ENCODE measurements at places on chromosomes 12 and 14.

DNA sequence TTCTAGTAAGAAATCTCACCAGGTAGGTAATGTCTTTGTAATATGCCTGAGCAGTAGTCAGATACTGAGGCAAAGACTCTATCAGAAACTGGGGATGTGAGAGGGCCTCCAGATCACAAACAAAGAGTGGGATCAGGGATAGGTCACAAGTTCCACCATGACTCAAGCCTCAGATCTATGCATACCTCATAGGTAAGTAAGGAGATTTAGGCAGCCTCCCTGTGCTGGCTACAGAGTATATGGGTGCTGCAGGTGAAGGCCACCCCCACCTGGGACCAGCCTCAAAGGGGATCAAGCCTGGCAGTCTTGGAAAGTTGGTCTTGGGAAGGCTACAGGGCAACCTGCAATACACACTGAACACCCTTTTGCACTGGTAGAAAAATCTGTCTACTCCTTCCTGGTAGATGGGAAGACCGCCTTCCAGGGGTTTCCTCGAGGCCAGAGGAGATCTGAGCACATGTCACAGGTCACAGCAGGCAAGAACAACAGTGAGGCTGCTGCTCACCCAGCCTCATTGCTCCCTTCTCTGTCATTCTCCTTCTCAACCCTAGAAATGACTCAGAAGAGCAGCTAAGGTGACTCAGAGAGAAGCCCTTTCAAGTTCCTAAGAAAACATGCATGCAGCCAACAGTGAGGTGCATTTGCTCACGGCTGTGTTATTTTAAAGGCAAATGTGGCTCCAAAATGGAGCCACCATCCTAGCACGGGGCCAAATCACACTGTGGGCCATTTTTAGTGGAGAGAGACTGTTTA, 143.4 kb upstream of the CDKN3 start:
- peak; percentile 97 for DNase-seq

DNA sequence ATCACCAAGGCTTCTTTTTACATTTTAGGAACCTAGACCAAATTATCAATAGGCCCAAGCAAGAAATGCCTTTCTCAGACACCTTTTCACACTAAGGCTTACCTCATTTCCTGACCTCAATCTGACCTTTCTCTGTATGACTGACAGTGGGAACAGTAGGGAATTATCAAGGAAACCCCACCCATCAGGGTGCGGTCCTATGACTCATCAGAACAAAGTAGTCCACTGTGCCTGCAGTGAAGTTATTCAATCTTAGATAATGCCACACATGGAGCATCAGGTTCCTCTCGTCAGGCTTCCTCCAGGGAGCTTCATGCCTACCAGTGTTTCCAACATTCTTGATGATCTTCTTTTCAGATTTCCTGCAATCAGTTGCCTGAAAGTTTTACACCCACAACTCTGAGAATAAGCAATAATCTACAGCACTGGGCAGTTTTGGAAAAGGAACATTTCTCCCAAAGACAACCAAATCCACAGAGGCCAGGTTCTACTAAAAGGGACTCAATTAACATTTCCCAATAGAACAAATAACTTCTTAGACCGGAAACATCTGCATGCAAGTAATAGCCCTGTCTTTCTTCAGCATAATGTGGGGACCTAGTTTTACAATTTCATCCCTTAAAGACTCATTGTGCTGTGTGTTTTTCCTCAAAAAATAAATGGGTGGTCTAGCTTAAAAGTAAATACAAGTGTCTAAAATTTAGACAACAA, 35.9 kb upstream of the TMTC2 start:
- peak; percentile 91 for DNase-seq

DNA sequence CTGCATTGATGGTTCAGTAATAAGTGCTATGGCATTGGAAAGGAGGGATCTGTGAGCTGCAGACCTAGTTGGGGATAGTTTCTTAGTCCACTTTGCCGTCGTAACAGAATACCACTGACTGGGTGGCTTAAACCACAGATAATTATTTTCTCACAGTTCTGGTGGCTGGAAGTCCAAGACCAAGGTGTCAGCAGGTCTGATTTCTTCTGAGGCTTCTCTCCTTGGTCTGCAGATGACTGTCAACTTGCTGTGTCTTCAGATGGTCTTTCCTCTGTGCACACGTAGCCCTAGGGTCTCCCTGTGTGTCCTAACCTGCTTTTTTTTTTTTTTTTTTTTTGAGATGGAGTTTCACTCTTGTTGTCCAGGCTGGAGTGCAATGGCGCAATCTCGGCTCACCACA, 126.1 kb downstream of the MYRFL start:
- DNase-seq = no peak

GRCh38 chr14:105666420-105666819, 140.0 kb downstream of the TMEM121 start:
- no peak for DNase-seq

- DNase-seq = no peak
Observed at GRCh38 chr12:3809357-3810015, 56.6 kb upstream of the CRACR2A start.

GRCh38 chr14:34983786-34984185, 994 bp downstream of the SRP54 start:
- no peak for DNase-seq

DNA sequence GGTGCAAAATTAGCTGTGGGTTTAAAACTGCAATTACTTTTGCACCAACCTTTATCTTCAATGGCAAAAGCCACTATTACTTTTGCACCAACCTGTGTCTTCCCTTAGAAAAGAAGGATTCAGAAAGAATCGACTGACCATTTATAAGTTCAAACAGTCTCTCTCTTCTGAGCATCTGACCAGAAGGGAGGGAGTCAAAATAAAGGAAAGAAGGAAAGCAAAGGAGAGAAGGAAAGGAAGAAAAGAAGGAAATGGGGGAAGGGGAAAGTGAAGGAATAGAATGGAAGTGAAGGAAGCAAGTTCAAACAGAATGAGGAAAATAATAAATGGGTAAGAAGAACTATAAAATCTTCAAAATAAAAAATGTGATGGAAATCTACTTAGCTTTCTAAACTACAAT, 57.8 kb downstream of the KDM5A start:
- no peak for DNase-seq

DNA sequence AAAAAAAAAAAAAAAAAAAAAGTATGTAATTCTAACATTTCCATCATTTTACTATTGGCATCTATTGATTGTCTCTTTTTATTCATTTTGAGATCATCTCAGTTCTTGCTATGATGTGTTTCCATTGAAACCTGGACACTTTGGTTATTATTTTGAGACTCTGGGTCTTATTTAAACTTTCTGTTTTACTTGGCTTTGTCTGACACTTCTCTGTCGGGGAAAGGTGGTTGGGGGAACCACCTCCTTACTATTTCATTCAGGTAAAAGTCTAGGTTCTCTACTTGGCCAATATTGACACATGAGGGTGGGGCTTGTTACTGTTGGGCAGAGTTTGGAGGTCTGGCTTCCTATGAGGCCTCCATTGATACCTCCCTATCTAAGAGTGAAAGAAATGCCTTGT, 228.0 kb downstream of the NRXN3 start:
- DNase-seq = no peak

GRCh38 chr14:36238666-36239363, 62.3 kb upstream of the PTCSC3 start:
- DNase-seq = peak; percentile 12

DNA sequence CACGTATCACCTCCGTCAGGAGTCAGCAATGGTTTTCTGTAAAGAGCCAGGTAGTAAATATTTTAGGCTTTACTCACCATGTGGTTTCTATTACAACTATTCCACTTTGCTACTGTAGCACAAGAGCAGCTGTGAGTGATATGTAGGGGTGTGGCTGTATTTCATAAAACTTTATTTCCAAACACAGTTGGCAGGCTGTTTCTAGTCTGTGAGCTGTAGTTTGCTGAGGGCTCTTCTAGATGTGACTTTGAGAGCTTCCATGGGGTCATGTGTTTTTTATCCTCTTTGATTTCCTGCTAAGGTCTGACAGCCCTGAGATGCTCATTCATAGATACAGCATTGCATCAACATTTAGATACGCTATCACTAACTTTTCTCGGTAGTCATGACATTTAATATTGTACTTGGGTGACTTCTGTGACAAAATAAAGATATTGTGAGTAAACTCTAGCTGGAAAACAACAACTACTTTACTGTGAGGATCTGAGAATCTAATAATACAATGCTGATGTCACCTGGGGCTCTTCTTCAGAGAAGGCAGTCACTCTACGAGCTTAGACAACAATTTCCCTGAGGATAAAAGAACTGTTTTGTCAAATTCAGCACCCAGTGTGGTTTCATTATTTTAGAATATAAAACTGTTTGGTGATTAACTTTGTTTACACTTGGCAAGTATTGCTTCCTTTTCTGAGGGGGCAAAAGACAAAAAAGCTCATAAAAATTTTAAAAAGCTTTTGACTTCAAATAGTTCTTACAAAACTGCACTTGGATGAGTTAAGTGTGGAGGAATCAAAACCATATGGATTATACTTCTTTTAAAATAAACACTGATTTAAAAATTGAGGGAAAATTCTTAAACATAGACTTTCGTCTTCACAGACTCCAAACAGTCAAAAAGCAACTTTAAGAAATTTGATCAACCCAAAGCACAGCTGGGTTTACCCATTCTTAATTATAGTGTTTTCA, 231.2 kb upstream of the DCN start:
- DNase-seq = peak; percentile 88

- DNase-seq = no peak
Observed at GRCh38 chr12:71642264-71642663, 21.4 kb downstream of the ZFC3H1 start.

DNA sequence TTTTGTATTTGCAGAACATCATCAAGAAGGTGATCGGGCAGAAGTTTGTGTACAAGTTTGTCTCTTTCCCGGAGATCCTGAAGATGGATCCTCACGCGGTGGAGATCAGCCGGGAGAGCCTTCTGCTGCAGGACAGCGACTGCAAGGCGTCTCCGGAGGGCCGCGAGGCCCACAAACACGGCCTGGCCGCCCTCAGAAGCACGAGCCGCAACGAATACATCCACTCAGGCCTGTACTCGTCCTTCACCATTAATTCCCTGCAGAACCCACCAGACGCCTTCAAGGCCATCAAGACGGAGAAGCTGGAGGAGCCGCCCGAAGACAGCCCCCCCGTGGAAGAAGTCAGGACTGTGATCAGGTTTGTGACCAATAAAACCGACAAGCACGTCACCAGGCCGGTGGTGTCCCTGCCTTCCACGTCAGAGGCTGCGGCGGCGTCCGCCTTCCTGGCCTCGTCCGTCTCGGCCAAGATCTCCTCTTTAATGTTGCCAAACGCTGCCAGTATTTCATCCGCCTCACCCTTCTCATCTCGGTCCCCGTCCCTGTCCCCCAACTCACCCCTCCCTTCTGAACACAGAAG, 52.8 kb downstream of the ELK3 start:
- DNase-seq = no peak

- DNase-seq = peak; percentile 32
Observed at GRCh38 chr12:29026419-29026818, 122.7 kb upstream of the FAR2 start.

DNA sequence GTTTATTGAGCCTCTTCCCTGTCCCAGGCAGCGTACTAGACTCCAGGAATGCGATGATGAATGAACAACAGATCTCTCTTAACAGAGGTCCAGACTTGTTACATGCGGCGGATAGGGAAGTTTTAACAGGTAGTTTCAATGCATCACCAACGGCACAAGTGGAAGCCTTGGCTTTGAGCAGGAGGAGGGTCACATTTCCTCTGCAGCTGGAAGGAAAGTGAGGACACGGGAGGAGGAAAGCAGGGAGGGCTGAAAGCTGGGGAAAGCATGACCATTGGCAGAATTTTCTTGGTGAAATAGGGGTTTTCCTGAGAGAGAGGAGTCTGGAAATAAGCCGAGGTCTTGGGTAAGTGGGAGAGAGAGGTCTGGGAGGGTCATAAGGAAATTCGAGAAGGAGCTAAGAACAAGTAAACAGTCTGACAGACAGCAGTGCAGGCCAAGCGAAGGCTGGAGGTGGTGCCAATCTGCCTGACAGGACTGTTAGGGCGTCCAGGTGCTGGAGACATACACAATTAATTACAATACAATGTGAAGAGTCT, 15.4 kb downstream of the BHLHE41 start:
- no peak for DNase-seq

DNA sequence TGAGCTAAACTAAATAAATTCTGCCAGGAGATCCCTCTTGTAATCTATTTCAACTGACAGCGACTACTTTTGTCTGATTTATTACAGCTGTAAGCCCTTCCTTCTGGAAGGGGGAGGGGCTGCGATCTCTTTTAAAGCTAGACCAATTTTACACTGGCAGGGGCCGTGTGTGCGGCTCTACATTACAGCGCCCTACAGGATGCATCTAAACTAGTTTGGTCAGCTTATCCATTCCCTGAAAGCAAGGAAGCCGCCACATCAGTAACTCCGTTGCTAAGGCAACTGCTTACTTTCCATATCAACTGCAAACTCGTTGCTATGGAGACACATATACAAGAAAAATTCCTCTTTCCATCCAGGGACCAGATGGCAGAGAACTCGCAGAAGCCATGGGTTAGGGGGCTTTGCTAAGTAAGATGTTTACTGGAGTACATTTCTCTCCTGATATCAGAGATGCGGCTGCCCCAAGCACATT, 17.4 kb downstream of the FOXN3 start:
- peak; percentile 52 for DNase-seq

GRCh38 chr14:96117101-96117897, 78.1 kb downstream of the C14orf132 start:
- DNase-seq = no peak

DNA sequence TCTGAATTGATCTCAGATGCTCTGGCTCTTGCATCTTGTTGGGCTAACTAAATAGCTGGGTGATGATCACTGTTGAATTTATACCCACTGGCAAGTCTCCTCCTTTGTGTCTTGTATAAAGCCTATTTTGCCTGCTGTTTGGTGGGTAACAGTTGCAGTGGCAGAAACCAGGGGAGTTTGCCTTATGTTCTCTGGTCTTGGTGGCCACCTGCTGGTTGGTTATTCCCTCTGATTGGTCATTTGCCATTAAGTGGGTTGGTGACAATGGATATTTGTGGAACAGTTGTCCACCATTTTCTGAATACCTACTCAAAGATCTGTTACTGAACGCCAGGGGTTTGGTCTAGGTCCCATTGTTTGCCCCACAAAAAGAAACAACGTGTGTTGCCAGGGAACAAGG, 52.1 kb downstream of the AVPR1A start:
- DNase-seq = peak; percentile 19

- no peak for DNase-seq
Observed at GRCh38 chr14:65476273-65476941, 63.9 kb downstream of the FUT8 start.

GRCh38 chr14:77290705-77291104, 19.7 kb upstream of the NGB start:
- DNase-seq = peak; percentile 79

DNA sequence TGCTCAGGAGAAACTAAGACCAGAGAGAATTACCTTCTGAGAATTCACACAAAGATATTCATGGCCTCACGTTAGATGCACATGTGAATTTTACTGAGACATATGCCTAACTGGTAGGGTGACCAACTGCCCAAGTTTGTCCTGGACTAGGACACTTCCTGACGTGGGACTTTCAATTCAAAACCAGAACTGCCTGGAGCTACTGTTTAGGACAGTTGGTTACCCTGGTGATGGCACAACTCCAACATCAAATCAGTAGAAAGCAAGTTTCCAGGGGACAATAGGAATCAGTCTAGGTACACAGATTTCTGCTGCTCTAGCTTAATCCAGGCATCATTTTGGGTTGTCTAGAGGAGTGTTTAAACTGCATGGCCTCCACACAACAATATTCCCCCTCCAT, 178.7 kb downstream of the GXYLT1 start:
- peak; percentile 56 for DNase-seq

Data from kidney tubule cell (primary cell).